ENCODE measurements at places on chromosomes 2 and 18.

GRCh38 chr2:229591611-229592010 is 122.7 kb downstream of the DNER start:
- no peak for DNase-seq

- no peak for DNase-seq
Observed at GRCh38 chr2:241148239-241148638, 1.0 kb downstream of the PASK start.

- no peak for DNase-seq
Observed at GRCh38 chr18:62126737-62127136, 60.1 kb downstream of the PIGN start.

DNA sequence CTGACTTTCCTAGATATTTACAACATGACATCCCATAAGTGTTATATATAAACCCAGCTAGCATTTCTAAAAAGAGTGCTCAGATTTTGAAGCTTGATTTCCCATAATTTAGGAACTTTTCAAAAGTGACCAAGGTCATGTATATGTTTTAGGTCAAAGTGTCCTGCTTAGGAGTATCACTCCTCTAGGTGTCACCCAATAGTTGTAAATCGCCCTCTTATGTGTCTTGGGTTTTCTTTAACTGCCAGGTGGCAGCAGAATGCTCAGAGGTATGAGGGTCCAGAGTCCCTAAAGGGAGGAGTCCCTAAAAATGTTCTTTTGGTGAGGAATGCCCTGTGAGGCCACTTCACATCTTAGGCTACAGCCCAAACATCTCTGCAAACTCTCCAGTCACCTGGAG is 358.3 kb downstream of the CELF4 start:
- DNase-seq: no peak

DNA sequence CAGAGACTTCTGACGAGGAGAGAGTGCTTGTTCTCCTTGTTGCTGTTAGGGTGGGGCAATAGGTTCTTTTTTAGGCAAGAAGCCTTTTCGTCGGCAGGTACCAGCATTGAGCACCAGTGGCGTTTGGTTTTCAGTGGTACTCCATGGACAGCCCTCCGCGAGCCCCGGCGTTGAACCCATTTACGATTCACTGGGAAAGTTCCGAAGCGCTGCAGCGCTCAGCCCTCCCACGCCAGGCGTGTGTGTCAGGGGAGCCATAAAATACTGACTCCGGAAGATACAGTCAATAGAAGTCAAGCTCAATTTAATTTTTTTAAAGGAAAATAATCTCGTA is 494 bp upstream of the ROCK1 start:
- DNase-seq: no peak

- peak; percentile 96 for DNase-seq
Observed at GRCh38 chr2:84807063-84807485, 73.8 kb downstream of the TRABD2A start.

DNA sequence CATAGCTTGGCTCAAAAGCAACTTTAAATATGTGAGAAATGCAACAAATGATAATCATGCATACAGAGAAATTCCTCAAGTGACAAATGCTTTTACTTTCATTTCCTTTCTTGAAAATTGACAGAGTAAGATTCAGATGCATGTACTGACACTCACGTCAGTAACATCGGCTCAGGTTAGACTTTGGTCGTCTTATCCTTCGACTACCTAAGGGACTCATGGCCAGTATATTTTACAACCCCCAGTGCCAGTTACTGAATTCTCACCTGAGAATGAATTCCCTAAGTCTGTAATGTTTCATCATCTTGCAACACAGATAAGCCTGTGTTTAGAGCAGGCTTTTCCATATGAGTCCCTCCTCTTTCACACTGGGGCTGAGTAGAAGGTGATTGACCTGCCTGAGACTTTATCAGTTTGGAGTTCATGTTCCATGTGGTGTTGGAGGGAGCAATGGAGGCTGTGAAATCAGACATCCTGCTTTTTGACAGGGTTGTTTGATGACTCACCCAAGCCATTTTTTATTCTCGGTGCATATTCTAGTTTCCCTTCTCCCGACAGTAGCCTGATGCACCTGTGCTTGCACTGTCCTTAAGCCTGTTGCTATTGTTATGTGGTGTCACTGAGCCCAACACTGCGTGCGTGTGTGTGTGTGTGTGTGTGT is 30.5 kb upstream of the ATP8B1 start:
- peak; percentile 47 for DNase-seq

DNA sequence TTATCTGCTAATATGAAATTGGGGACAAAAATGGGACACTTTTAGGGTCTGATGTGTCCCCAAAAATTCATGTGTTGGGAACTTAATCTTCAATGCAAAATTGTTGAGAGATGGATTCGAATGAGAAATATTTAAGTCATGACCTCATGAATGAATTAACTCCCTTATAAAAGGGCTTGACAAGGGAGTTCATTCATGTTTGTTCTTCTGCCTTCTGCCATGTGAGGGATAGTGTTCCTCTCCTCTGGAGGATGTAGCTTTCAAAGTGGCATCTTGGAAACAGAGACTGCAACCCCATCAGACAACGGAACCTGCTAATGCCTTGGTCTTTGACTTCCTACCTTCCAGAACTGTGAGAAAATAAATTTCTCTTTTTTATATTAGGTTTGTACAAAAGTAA is 89.2 kb upstream of the LINC00305 start:
- DNase-seq: no peak

DNA sequence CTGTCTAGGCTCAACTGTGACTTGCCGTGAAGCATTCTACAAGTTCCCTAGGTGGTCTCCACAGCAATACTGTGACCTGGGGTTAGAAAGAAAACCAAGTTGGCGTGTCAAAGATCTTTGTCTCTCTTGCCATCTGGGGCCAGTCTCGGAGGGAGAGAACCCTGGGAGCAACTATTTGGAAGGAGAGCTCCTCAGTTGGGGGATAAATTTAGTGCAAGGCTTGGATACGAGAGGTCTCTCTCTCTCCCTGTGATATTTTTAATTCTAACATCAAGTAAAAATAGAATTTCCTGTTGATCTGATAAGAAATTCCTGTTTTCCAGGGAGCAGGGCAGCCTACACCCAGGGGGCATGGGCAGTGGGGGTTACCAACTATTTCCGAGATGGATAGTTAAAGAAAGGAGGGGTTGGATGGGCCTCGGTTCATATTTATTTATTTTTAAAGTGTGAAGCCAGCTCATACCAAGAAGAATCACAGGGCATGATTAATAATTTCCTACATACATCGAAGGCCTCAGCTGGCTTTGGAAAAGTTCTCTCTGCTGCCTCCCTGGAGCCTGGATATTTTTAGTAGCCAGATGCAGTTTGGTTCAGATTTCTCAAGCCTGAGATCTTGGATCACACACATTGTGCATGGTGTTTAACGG is 62.8 kb downstream of the EHD3 start:
- DNase-seq: peak; percentile 40

GRCh38 chr2:186349508-186349907 is 136.6 kb upstream of the ZC3H15 start:
- DNase-seq: peak; percentile 85

GRCh38 chr2:104857262-104858005 is 3.5 kb downstream of the POU3F3 start:
- DNase-seq: no peak

GRCh38 chr18:36296650-36297416 is 680 bp upstream of the FHOD3 start:
- peak; percentile 83 for DNase-seq

DNA sequence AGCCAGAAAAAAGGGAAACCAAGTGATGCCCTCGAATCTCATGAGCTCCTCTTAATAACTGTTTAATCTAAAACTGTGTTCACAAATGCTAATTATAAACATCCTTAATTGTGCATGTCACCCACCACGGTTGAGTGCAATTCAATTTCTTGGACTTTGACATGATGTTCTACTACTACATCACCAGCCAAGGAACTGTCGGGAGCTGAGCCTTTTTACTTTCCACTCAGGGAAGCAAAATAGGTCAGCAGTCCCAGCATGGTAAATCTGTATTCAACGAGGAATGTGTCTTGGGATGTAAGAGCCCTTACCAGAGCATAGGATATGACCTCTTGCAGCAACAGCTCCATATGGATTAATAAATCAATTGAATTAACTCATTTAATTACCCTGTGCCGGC is 20.8 kb upstream of the REG3G start:
- DNase-seq: no peak

DNA sequence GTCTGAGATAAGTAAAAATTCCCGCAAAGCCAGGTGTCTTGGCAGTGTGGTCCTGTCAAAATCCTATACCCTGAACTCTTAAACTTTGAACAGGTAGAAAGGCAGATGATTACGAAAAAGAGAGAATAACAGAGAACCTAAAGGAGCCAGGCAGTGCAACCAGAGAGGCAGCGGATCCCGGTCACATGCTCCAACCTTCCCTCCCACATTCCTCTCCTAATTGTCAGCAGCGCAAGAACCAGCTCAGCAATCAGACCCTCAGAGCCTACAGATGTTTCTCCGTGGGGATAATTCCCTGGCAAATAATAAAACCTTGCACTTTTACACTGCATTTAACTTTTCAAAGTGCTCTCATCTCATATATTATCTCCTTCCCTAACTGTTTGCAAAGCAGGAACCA is 124.8 kb downstream of the EPHA4 start:
- DNase-seq: peak; percentile 28

GRCh38 chr18:9322744-9323143 is 11.8 kb upstream of the TWSG1 start:
- no peak for DNase-seq

GRCh38 chr2:319059-319600 is 31.2 kb upstream of the ALKAL2 start:
- no peak for DNase-seq

DNA sequence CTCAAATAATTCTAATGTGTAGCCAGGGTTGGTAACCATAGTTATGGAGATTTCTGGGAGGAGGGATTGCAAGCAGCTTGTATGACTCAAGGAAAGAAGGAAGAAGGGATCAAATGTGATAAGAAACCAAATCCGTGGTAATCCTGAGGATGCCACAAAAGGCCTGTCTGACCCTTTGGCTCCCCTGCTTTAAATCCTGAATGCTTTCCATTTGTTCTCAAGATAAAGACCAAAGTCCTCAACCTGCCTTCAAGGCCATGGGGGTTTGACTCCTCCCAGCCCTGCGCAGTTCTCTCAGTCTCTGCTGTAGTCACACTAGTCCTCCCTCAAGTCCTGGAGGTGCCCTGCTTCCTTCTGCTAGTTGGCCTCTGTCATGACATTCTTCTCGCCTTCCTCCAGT is 74.0 kb downstream of the SUMO1 start:
- DNase-seq: no peak

- no peak for DNase-seq
Observed at GRCh38 chr18:63259567-63260379, 59.8 kb downstream of the BCL2 start.

GRCh38 chr2:102080451-102081242 is 61.9 kb upstream of the IL1R1 start:
- DNase-seq: peak; percentile 74

- DNase-seq: no peak
Observed at GRCh38 chr2:60495041-60495625, 58.3 kb downstream of the BCL11A start.

- DNase-seq: peak; percentile 87
Observed at GRCh38 chr2:48715042-48715899, 40.3 kb downstream of the LHCGR start.

DNA sequence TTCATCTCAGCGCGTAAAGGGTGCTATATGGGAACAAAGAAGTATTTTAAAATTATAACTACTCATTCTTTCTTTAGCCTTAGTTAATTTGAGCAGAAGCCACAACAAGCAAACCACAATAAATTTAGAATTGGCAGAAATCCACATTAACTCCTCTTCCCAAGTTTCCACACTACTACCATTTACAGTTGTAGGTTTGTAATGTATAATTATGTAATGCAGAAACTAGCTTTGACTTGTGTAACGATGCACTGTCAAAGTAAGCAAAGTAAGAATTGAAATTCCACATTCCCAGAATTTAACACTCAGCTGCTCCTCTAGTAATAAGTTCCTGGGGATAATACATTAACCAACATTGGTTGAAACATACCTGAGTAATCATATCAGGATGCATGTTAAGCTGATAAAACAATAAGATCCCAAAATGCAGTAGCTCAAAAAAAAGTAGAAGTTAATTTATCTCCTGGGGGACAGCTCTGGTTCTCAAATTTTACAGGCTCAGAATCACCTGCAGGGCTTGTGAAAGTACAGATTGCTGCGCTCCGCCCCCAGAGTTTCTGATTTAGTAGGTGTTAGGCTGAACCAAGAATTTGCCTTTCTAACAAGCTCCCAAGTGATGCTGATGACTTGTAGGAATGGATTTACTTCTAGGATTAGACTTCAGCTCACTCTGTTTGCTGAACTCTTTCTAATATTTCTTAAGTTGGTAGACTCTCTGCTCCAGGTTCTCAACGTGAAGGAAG is 9.9 kb downstream of the GRP start:
- DNase-seq: no peak

GRCh38 chr2:173567493-173567892 is 212.8 kb downstream of the CDCA7 start:
- no peak for DNase-seq

DNA sequence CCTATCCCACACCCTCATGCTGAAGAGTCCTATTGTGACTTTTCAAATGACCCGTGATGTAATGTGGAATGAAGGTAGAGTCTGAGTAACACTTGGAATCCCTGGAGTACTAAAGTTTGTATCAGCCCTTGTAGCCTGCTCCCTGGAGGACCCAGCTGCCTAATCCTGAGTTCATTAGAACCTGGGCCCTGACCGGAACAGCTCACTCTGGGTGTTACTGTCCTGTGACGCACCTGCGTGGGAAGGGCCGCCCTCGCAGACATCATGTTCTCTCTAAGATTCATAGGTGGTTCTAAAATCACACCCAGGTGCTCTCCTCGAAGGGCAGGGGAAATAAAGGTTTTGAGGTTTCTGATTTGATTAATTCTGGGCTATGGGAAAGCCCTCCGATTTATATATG is 62.3 kb downstream of the NCK2 start:
- no peak for DNase-seq

DNA sequence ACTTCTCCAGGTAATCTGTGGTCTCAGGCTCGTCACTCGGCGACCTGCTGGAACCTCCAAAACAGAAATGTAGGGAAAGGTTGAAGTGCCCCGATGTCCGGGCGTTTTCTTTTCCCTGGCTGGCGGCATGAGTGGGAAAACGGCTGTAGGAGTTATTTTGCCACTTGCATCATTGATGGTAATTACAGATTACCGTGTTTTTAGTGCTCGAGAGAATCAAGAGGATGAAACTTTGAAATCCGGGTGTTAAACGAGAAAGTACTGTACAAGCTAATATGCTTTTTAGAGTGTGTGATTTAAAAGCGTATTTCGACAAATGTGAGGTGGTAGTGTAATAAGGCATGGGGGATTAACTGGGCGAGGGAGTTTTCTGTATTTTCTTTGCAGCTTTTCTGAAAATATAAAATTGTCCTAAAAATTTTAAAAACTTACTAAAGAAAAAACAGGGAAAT is 819 bp downstream of the GRHL1 start:
- DNase-seq: no peak

All from cardiac fibroblast (primary cell).